Lung microvascular endothelial cell (primary cell): ENCODE measurements at places on chromosomes 1 and 21. TPM values are rescaled to one million over a fixed set of nuclear protein-coding genes. Genes with fewer than 3 reads are reported as not detected.

FASLG gene
- total RNA-seq = not detected in 2 replicates

RPL5 gene
- total RNA-seq = 1,042 and 1,239 TPM in 2 replicates

KRTAP27-1 gene
- total RNA-seq = not detected in 2 replicates

ATP1A4 gene
- total RNA-seq = not detected in 2 replicates

OR2T2 gene
- not detected in 2 replicates for total RNA-seq

MIXL1 gene
- under 0.01 TPM in 1 of 2 replicates, not detected in the other for total RNA-seq

ELAPOR1 gene
- under 0.01 and 0.22 TPM in 2 replicates for total RNA-seq

PLPPR4 gene
- total RNA-seq = under 0.01 TPM in 1 of 2 replicates, not detected in the other

RHEX gene
- total RNA-seq = not detected in 2 replicates

CD2 gene
- not detected in 2 replicates for total RNA-seq

KIF17 gene
- total RNA-seq = 17.3 and 19.6 TPM in 2 replicates

EFCAB7 gene
- total RNA-seq = 2.4 and 3.2 TPM in 2 replicates

VSIG8 gene
- not detected in 2 replicates for total RNA-seq

SYT14 gene
- under 0.01 TPM in 1 of 2 replicates, not detected in the other for total RNA-seq

DNAI4 gene
- 1.5 and 6.0 TPM in 2 replicates for total RNA-seq

S100A7 gene
- not detected in 2 replicates for total RNA-seq

TRAPPC10 gene
- total RNA-seq = 14.6 and 26.4 TPM in 2 replicates

OPTC gene
- total RNA-seq = not detected in 2 replicates

OLIG2 gene
- not detected in 2 replicates for total RNA-seq

GPR37L1 gene
- under 0.01 TPM in 1 of 2 replicates, not detected in the other for total RNA-seq

FAM131C gene
- total RNA-seq = 0.22 TPM in 1 of 2 replicates, not detected in the other

TFF2 gene
- not detected in 2 replicates for total RNA-seq

LCA5L gene
- total RNA-seq = 0.22 and 0.40 TPM in 2 replicates

NMNAT2 gene
- 0.20 and 0.22 TPM in 2 replicates for total RNA-seq

TRIM67 gene
- total RNA-seq = not detected in 2 replicates

RXFP4 gene
- not detected in 2 replicates for total RNA-seq

S1PR1 gene
- total RNA-seq = 162 and 284 TPM in 2 replicates

PROX1 gene
- total RNA-seq = 52.3 and 86.7 TPM in 2 replicates

TMEM39B gene
- total RNA-seq = 8.5 and 10.5 TPM in 2 replicates
